ENCODE measurements at places on chromosomes 7 and 10. TPM values are rescaled to one million over a fixed set of nuclear protein-coding genes. Genes with fewer than 3 reads are reported as not detected.

Gene CLDN4
- total RNA-seq = 51.4 TPM

Gene PMPCB
- 67.5 TPM for total RNA-seq

Gene ARMC3
- 0.21 TPM for total RNA-seq

Gene GPR15LG
- total RNA-seq = 16.6 TPM

Gene PLXNA4
- 6.5 TPM for total RNA-seq

Gene AKR1C4
- total RNA-seq = not detected

Gene NPTX2
- total RNA-seq = 7.2 TPM

Gene MAP3K8
- total RNA-seq = 16.5 TPM

Gene AQP1
- 70.9 TPM for total RNA-seq

Gene DNAH11
- total RNA-seq = 0.32 TPM

Gene CALML5
- total RNA-seq = not detected

Gene C10orf71
- 0.37 TPM for total RNA-seq

Gene KNDC1
- 1.2 TPM for total RNA-seq

Gene ZNF316
- total RNA-seq = 11.6 TPM

Gene TPST1
- 172 TPM for total RNA-seq

Gene PODXL
- total RNA-seq = 18.7 TPM

Gene ADAMTS14
- 13.7 TPM for total RNA-seq

Gene LEP
- total RNA-seq = not detected

Gene DPCD
- 13.9 TPM for total RNA-seq

Gene LHFPL3
- 0.26 TPM for total RNA-seq

Gene MSMB
- total RNA-seq = not detected

Gene AKR1C8
- total RNA-seq = not detected

Gene NPFFR1
- 0.05 TPM for total RNA-seq

Gene NEUROG3
- not detected for total RNA-seq

Gene PIK3CG
- 12.1 TPM for total RNA-seq

Gene IDI2
- total RNA-seq = not detected

Gene MRLN
- 5.7 TPM for total RNA-seq

Gene PAPOLB
- total RNA-seq = 2.2 TPM

Gene KIAA1549
- 4.6 TPM for total RNA-seq

Gene SPACDR
- total RNA-seq = not detected

Gene DBF4
- 17.3 TPM for total RNA-seq

Gene C10orf62
- total RNA-seq = not detected

Gene TRIP6
- 38.0 TPM for total RNA-seq

Gene TPK1
- 10.7 TPM for total RNA-seq

Gene CAV2
- 139 TPM for total RNA-seq

Gene STRIP2
- 4.1 TPM for total RNA-seq

Gene WEE2
- 0.42 TPM for total RNA-seq

All from urinary bladder (tissue), 4 donors.